Stimulated activated CD4-positive, alpha-beta T cell treated with anti-CD3 and anti-CD28 coated beads, Interleukin-4, amount 100 ng/mL, for 24 hours (primary cell): ENCODE measurements at places on chromosomes 12 and 14.

- DNase-seq = no peak
These were observed 50.7 kb downstream of the SFSWAP start for GRCh38 chr12:131761638-131762037.

DNA sequence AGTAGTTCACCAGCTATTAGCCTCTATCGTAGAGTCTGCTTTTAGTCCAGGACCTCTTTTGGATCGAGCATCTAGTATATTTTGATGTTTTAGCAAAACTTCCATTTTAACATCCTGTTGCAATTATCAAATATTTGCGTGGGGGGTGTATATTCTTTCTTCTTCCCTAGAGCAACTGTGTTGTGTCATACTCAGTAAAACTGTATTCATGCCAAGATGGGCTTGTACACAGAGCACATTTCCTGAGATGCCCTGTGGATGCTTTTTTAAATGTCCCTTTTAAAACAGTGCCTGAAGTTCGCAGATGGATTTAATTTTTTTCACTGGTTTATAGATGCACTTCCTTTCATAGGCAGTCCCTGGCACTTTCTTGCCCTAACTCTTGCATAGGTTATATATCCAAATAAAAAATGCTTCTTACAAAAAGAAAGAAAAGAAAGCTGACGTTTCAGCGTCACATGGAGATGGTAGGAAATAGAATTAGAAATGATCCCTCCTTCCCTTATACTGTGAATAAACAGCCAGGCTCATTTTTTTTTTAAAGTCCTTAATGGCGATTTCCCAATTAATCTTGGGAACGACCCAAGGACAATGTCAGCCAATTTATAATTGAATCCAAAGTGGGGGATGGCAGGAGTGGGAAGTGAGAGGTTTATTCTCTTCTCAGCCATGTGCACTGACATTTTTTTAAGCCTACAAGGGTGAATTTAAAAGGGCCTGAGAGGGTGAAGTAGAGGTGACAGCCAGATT lies 247.0 kb downstream of the SLC41A2 start:
- no peak for DNase-seq

GRCh38 chr14:104676694-104677511 lies 12.5 kb upstream of the INF2 start:
- DNase-seq = peak; percentile 59

DNA sequence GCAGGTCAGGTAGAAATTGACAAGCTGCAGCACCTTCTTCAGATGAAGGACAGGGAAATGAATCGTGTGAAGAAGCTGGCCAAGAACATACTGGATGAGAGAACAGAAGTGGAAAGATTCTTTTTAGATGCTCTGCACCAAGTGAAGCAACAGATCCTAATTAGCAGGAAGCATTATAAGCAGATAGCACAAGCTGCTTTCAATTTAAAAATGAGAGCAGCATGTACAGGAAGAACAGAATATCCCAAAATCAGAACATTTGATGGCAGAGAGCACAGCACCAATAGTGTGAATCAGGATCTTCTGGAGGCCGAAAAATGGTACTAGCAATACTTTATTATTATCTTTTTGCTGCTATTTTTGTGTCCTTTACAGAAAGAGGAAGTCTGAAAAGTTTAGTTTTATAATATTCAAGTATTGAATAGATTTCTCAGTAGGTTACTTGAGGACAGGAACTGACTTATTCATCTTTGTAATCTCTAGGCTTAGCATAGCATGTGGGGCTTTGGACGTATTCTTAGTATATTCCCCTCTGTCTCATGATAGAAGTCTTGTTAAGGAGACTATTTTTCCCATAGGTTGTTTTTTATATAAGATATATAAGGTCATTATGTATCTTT lies 30.8 kb downstream of the BBOF1 start:
- DNase-seq = no peak

GRCh38 chr12:131817241-131817640 lies 11.0 kb upstream of the MMP17 start:
- no peak for DNase-seq

DNA sequence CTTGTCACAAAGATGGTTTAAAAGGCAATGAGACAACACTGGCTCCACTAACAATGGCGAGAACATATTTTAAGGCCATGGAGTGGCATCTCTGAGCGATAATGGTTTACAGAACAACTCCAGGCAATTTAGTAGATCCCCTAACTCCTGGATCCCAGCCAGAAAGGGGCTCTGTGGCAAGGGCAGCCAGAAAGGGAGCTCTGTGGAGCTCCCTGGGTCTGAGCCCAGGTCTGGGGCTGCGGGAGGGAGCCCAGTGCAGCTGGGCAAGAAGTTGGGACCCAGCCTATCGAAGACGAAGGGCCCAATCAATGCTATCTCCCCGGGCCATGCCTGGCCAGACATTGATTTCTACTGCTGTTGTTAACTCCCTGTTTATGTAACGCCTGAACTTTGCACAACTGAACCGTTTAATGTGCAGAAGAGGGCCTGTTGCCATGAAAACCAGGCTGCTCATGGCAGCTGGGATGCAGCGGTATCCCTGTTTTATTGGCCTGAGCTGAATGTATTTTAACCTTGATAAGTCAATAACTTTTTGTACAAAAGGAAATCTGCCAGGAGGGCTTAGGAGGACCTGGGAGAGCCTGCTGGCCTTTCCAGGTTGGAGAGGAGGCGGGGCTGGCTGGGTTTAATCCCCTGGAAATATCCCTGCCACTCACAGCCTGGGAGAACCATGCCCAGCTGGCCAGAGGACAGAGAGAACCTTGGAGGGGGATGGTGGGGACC lies 6.7 kb upstream of the FAM222A start:
- no peak for DNase-seq

DNA sequence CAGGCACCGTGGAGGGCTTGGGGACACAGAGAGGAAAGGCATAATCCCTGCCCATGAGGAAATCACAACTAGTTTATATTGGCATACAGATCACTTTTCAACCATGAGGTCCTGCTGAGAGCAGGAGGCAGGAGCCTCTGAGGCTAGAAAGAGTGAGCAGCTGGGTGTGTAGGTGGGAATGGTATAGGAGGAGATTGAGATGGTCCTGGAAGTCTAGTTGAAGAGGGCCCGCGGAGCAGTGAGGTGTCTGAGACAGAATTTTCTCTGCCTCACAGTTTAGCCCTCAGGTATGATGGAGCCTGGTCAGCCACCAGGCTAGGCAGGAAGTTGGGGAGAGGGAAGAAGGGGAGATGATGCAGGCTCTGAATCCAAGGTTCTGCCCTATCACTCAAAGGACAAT lies 54.7 kb upstream of the JDP2 start:
- no peak for DNase-seq

- no peak for DNase-seq
These were observed 23.8 kb upstream of the PYROXD1 start for GRCh38 chr12:21413369-21414277.

DNA sequence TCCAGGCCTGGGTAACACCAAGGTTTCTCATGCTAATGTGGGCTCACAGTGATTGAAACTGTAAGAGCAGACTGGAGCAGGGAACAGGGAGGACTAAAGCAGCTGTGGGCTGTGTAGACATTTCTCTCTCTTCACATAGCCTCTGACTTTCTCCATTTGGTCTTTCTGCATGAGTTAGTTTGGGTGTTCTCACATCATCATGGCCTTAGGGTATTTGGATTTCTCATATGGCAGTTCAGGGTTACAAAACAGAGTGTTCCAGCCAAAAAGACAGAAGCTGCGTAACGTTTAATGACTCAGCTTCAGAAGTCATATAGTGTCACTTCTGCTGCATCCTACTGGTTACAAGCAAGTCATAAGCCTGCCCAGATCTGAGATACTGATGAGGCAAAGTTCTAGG lies 52.0 kb upstream of the OSBPL8 start:
- no peak for DNase-seq

DNA sequence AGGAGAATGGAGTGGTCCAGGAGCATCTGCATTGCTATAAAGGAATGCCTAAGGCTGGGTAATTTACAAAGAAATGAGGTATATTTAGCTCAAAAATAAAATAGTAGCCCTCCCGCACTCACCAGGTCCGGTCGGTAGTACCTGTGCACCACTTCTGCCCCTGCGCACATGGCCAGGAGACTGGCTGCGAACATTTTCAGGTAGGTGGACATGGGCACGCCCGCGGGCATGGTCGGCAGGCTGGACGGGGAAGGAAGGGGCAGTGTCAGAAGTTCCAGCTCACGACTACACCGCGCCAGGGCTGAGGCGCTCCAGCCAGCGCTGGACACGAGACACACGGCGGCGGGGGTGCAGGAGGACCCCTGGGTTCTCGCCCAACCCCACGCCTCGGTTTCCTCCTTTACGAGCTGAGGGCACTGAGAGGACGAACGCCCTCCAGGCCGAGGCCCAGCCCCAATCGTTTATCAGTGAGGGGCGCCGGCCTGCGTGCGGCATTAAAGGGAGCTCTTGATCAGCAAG lies 9.1 kb upstream of the TDG start:
- no peak for DNase-seq

DNA sequence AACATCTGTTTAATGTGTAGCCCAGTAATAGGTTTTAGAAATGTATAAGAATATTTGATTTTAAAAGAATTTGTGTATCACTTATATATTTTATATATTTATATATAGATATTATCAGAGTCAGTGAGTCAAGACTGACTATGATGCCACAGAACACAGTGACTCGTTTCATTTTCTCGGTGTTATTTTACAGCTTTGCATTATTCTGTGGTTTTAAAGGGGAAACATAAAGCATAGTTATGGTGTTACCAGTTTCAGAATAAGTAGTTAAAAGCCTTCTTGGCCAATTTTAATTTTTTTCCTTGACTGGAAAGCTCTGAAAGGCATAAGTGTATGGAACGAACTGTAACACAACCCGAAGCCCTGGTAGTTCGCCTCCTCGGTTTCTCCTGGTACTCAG lies 91.0 kb downstream of the GRIP1 start:
- no peak for DNase-seq

GRCh38 chr12:32609966-32610365 lies 69.1 kb upstream of the DNM1L start:
- no peak for DNase-seq

DNA sequence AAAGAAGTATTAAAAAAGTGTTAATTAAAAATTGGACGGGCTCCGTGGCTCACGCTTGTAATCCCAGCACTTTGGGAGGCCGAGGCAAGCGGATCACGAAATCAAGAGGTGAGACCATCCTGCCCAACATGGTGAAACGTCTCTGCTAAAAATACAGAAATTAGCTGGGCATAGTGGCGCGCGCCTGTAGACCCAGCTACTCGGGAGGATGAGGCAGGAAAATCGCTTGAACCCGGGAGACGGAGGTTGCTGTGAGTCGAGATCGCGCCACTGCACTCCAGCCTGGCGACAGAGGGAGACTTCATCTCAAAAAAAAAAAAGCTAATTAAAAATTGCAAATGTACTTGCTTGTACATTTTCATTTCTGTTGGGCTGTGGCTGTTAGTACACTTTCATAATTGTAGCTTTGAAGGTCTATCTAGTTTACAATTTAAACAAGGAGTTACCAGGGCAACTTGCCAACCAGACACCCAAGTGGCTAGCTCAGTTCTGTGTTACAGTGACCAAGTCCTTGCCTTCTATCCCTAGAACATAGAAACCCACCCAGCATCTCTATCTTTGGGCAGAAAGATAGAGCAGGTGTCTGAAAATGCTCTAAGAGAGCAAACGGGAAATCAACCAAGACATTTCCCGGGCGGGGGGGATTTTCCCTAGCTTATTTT lies 1.2 kb downstream of the COA8 start:
- DNase-seq = no peak

DNA sequence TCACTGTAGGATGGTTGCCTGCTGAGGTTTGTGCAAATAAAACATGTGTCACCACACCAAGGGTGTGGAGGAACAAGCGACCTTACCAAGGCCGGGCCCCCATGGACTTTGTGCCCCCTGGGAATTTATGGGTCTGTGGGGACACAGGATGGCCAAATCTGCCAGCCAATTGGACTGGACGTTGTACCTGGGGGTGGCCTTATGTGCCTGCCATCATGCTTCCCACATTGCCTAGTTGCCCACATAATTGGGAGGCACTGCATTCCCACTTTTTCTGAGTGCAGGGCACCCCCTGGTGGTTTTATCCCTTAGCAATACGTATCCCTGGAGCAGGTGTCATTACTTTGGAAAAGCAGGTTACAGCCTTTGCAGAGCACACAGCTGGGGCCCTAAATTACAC lies 92.6 kb upstream of the TMPO start:
- DNase-seq = no peak

- no peak for DNase-seq
These were observed 100.1 kb downstream of the ATP23 start for GRCh38 chr12:58041441-58041840.

GRCh38 chr12:25557830-25558436 lies 4.8 kb upstream of the LMNTD1 start:
- peak; percentile 4 for DNase-seq

DNA sequence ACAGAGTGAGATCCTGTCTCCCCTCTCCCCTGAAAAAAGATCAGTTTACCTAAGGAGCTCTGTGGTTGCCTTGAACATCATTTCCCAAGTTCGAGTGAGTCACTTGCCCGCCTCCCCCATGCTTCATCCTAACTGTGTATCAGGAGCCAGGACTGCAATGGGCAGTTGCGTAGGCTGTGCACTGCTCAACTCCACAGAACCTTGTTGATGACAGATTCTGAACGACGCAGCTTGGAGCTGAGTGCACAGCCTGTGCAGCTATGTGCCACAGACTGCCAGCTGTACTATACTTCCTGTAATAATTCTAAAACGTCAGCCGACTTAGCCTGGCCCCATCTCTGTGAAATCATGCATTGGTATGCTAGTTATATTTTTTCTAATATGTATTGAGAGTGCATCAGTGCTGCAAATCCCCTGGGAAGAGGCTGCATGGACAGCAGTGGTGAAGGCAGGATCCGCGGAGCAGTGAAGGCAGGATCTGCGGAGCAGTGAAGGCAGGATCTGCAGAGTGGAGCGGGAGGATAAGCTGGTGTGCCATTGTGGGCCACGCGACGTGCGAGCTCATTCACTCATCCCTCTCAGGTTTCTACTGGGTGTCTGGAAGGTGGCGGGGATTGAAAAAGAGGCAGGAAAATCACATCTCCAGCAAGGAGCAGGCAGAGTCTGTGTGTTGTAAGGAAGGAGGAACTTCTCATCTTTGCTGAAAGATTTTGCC lies 80.8 kb downstream of the GALNT9 start:
- no peak for DNase-seq

- no peak for DNase-seq
These were observed 94.4 kb downstream of the CHGA start for GRCh38 chr14:93017301-93017797.
